ENCODE measurements at places on chromosomes 13 and 19. TPM values are rescaled to one million over a fixed set of nuclear protein-coding genes. Genes with fewer than 3 reads are reported as not detected.

The ZNF681 gene
- total RNA-seq = 25.7 TPM

The KLK13 gene
- total RNA-seq = not detected

The OR7C1 gene
- total RNA-seq = not detected

The AP1M2 gene
- total RNA-seq = not detected

The IGFL3 gene
- total RNA-seq = not detected

The GRIK5 gene
- 20.0 TPM for total RNA-seq

The SULT2A1 gene
- not detected for total RNA-seq

The DAND5 gene
- total RNA-seq = not detected

The B3GNT8 gene
- 0.16 TPM for total RNA-seq

The KANK3 gene
- total RNA-seq = 5.1 TPM

The ZNF599 gene
- 12.2 TPM for total RNA-seq

The LILRB4 gene
- 1.6 TPM for total RNA-seq

The PPAN gene
- total RNA-seq = 18.1 TPM

The CLEC17A gene
- total RNA-seq = 0.31 TPM

The ZNF420 gene
- 47.3 TPM for total RNA-seq

The TMEM272 gene
- 0.16 TPM for total RNA-seq

The LGI4 gene
- 14.2 TPM for total RNA-seq

The PCSK4 gene
- 1.7 TPM for total RNA-seq

The RNF113B gene
- total RNA-seq = not detected

The SKA3 gene
- 14.7 TPM for total RNA-seq

The GIPC3 gene
- total RNA-seq = not detected

The TTC9B gene
- 59.0 TPM for total RNA-seq

The S1PR4 gene
- total RNA-seq = 0.16 TPM

The TGFBR3L gene
- not detected for total RNA-seq

The PSG2 gene
- not detected for total RNA-seq

The CFAP97D2 gene
- not detected for total RNA-seq

The DACH1 gene
- 3.6 TPM for total RNA-seq

The ELOF1 gene
- total RNA-seq = 14.2 TPM

The SPTBN4 gene
- 27.5 TPM for total RNA-seq

The ZNF836 gene
- total RNA-seq = 48.5 TPM

The ZNF345 gene
- total RNA-seq = 17.8 TPM

The PRSS57 gene
- total RNA-seq = not detected

The ERICH4 gene
- not detected for total RNA-seq

The FCGBP gene
- 3.1 TPM for total RNA-seq

The ZNF829 gene
- 8.7 TPM for total RNA-seq

The CGB1 gene
- total RNA-seq = not detected

The SULT2B1 gene
- not detected for total RNA-seq

The CEACAM20 gene
- total RNA-seq = not detected

The PLIN3 gene
- 12.8 TPM for total RNA-seq

The SPART gene
- 31.4 TPM for total RNA-seq

The UNC13A gene
- total RNA-seq = 29.6 TPM

The TYROBP gene
- 3.1 TPM for total RNA-seq

The DHDH gene
- not detected for total RNA-seq

The COL4A2 gene
- 56.8 TPM for total RNA-seq

The ANGPTL4 gene
- total RNA-seq = 0.94 TPM

The GFY gene
- total RNA-seq = not detected

The CD177 gene
- 2.3 TPM for total RNA-seq

The SBSN gene
- not detected for total RNA-seq

The ZNF69 gene
- total RNA-seq = 20.4 TPM

The DMAC2 gene
- total RNA-seq = 14.5 TPM

The CEACAM3 gene
- total RNA-seq = not detected

The ACER1 gene
- not detected for total RNA-seq

The TNFSF9 gene
- total RNA-seq = 2.2 TPM

The LPAR6 gene
- 15.4 TPM for total RNA-seq

The NECTIN2 gene
- 29.2 TPM for total RNA-seq

The USF2 gene
- total RNA-seq = 36.0 TPM

The KLK12 gene
- not detected for total RNA-seq

The CYP4F2 gene
- not detected for total RNA-seq

The F7 gene
- total RNA-seq = 0.16 TPM

The ZNF557 gene
- total RNA-seq = 40.9 TPM

Data from occipital lobe (tissue), 3 donors.